ENCODE measurements at places on chromosomes 1 and 21.
A peak's percentile ranks its signal among the peaks of the same experiment; 100 is the strongest.

DNA sequence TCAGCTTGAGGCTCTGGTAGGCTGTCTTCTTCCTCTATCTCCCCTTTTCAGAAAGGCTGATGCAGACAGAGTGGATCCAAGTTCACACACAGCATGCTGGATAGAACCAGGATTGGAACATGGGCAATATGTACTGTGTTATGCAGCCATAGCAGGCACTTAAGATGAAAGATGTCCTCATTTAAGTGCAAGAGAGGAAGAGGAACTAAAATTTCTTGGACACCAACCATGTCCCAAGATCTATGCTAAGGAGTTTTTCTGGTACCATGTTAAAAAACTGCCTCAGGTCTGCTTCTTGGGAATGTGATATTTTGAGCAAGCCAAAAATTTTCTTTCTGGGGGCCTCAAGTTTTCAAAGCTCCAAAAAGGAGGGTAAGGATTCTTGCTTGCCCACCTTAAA lies 1.2 kb downstream of the SDHB start:
- no peak for DNase-seq

- no peak for DNase-seq
These were observed 599.1 kb upstream of the PRMT6 start for GRCh38 chr1:106457368-106457767.

DNA sequence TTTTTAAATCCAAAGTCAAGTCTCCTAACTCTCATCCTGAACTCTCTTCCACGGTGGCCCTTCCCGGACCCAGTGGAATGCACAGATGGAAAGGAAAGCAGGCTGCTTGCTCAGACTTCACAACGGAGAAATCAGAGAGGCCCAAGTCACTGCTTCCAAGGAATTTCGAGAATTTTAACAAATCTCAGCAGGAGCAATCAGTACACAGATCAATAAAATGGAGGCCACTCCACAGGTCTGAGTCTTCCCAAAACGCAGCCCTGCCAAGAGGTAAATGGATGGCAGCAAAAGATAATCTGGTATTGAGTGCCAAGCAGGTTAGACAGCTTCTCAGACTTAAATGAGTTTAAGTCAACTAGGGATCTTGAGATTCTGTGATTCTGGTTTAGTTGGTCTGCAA lies 81.1 kb upstream of the TIAM1 start:
- DNase-seq = no peak

- no peak for DNase-seq
These were observed 15.1 kb downstream of the PAX7 start for GRCh38 chr1:18645747-18646090.

DNA sequence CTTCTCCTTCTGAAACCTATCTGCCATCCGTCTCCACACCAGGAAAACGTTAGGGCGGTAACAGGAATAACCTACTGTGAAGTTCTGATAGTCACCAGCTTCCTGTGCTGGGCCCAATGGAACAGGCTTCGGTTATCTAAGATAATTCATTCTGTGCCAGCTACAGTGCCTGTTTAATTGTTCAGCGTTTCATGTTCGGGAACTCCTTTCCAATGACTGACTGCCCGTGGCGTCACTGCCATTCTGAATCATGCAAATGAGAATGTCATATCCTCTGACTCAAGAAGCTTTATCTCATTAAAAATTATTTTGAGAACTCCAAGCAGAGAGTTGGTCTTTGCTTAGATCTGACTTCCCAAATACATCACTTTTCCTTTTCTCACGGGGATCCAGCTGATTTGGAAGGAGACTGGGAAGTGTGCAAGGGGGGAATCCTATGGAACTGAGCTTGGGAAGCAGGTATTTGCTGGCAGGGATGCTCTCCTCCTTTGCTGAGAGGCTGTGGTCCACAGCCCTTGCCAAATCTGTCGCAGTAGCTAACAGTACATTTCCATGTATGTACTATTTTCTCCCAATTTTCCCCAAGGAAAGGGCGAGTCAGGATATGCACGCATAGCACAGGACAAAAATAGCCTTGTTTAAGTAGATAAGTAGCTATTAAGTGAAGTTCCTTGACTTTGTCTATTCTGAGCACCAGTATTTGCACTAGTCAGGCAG lies 358.7 kb downstream of the LTN1 start:
- DNase-seq = peak; percentile 56

DNA sequence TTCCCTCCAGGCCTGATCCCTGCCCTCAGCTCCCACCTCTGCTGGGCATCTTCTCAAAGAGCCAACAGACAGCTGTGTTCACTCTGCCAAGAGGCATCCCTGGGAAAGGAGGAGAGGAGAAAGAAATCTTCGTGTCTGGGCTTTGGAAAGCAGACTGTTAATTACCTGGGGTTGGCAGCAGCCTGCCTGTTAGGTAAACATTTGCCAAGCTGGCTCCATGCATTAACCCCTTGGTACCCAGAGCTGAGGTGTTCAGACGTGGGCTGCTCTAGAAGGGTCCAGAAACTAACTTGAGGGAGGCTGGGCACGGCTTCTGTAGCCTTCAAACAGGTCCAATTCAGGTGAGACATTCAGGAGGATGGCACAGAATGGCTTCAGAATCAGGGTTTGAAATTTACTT lies 8.7 kb upstream of the EXTL1 start:
- no peak for DNase-seq

- DNase-seq = no peak
These were observed 167.2 kb upstream of the PROX1 start for GRCh38 chr1:213820362-213821149.

DNA sequence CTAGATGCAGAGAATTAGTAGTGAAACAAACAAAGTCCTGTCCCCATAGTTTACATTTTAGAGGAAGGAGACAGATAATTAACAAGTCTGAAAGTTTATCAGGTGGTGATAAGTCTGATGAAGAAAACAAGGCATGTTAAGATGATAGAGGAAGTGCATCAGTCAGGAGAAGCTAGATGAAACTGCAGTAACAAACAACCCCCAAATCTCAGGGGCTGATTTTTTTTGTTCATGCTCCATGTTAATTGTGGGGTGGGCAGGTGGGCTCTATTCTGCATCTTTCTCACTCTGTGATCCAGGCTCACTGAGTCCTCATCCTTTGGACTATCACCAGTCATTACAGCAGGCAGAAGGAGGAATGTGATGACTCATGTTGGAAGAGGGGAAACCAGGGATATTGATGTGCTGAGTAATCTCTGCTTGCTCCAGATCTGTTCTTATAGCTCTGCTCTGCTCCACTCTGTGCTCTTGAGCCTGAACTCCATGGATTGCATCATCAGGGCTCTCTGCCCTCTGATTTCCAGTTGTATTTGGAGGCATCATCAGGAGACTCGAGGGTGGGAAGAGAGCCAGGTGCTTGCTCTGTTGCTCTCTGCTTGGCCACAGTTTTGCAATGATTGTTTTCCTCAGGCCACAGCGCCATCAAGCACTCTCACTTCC lies 166.9 kb downstream of the IER5 start:
- DNase-seq = peak; percentile 51

DNA sequence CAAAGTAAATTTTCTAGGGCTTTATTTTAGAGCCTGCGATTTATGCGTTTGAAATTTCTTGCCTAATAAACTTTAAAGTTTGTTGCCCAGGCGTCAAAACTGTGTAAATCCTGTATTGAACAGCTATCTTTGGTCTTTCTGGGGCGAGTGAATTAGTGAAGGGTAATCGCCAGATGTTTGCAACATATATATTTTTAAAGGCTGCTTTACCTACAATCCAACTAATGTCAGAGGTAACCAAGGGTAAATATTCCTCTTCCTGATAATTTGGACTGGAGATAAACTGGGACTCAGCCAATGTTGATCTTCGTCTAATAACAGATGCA lies 885 bp upstream of the PROX1 start:
- no peak for DNase-seq

DNA sequence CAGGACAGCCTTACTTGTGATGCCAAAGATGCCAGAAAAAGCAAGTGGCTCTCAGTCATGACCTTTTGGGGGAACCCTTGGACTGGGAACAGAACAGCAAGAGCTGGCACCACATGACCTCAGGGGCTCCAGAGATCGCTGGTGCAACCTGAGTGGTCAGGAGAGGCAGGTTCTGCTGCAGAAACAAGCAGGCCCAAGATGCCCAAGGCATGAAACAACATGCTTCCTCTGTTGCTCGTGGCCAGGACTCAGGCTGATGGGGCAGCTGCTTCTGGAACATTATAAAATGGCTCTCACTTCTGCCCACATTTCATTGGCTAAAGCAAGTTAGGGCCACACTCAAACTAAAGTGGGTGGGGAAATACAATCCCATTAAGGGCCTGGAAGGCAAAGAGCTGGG lies 17.7 kb upstream of the CLSTN1 start:
- no peak for DNase-seq

DNA sequence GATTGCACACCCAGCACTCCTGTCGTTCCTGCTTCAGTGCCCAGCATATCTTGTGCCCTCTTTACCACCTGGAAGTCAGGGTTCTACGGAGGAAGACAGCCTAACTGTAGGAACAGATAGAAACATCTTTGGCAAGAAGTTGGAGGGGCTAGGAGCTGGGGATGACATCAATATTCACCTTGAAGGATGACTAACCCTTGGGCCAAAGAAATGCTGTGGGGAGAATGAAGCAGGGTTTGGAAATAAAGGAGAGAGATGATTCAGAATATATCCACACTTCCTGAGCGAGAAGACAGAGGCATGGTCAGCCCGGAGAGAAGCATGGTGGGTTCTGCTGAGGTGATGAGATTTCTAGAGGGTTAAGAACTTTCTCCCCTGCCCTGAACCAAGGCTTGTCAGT lies 4.6 kb upstream of the NKAIN1 start:
- DNase-seq = no peak

GRCh38 chr1:202958544-202959275 lies 598 bp upstream of the ADIPOR1 start:
- no peak for DNase-seq

DNA sequence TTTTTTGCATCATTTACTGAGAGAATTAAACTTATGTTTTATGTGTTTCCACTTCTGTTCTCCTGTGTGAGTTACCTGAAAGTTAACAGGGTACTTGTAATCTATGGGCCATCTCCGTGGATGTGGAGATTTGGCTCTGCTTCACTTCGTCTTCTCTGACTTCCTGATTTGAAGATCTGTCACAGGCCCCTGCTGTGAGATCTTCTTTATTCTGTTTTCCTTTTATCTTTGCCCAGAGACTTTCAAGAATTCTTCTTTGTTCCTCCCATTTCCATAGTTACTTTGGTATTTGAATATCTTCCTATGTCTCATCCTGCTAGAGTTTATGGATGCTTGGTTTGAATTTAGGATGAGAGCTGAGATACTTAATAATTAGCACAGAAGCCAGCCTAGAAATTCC lies 35.4 kb upstream of the PKN2 start:
- no peak for DNase-seq

DNA sequence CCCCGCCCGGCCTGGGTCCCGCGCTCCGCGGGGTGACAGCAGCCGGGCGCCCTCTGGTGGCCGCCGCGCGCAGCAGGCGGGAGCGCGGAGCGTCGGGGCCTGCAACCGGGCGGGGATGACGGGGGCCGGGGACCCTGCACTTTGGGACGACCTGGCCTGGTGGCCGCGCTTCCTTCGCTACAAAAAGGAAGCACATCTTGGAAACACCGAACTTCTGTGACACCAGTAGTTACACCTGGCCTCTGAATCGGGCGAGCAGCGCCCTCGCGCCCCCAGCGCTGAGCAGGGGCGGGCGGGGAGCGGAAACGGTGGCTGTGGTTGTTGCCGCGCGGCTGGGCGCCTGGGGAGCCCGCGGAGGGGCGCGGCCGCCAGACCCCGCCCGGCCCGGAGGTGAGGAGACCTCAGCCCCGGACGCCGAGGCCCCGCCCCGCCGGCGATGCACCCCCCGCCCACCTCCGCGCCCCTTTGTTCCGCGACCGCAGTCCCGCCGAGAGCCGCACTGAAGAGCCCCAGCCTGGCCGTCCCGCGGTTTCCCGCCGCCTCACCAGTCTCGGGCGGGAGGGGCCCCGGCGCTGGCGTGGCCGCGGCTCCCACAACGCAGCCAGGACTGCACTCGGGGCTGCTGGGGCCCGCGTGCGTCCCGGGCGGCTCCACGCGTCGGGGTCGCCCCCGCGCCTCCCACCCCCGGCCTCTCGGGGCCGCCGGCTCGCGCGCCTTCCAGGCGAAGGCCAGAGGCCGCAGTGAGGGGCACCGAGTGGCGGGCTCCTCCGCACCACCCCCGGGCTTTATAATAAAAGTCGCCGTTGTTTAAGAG lies 59.3 kb downstream of the H3-3A start:
- no peak for DNase-seq

GRCh38 chr1:97745912-97746311 lies 174.9 kb downstream of the DPYD start:
- DNase-seq = no peak

GRCh38 chr21:14435423-14435822 lies 52.5 kb upstream of the HSPA13 start:
- DNase-seq = no peak

GRCh38 chr21:18030248-18030647 lies 211.1 kb upstream of the C21orf91 start:
- DNase-seq = no peak

- no peak for DNase-seq
These were observed 156.3 kb upstream of the C1orf87 start for GRCh38 chr1:60229821-60230220.

- DNase-seq = no peak
These were observed 20.7 kb downstream of the IRF2BP2 start for GRCh38 chr1:234589064-234589800.

DNA sequence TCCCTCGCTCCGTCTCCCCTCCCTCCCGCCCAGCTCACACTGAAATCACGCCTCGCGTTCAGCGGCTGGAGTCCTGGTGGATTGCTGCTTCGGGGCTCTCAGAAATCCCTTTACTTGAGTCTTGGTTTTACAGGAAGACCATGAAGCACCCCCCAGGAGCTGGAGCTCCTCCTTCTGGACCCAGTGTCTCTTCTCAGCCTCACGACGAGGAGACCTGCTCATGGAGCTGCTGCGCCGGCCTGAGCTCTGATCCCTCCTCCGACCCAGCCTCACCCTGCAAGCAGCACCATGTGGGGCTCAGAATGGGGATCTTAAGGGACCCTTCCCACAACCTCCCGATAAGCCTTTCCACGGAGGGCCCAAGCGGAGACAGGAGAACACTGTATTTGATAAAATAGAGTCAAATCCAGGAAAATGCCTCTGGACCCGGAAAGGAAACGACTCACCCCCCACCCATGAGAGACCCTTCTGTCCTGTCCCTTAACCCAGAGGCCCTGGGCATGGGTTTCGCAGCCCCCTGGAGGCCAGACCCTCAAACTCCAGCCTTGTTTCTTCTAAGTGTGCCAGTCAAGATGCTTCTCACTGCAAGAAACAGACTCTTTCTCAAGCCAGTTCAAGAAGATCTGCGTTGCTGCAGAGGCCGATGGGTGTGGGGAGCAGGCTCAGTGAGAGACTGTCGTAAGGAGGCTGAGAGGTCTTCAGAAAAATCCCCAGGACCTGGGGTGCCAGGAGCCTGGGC lies 26.1 kb downstream of the PDE9A start:
- no peak for DNase-seq

GRCh38 chr1:213418268-213419071 lies 367.4 kb downstream of the RPS6KC1 start:
- no peak for DNase-seq

Data from HS-27A (cell line).